ENCODE measurements at places on chromosomes 7 and 10. TPM values are rescaled to one million over a fixed set of nuclear protein-coding genes. Genes with fewer than 3 reads are reported as not detected.

NKX1-2 gene
- total RNA-seq: not detected

SLC26A3 gene
- total RNA-seq: not detected

R3HCC1L gene
- total RNA-seq: 16.8 TPM

NEUROG3 gene
- total RNA-seq: not detected

ZWINT gene
- total RNA-seq: 28.8 TPM

COL26A1 gene
- not detected for total RNA-seq

CEP41 gene
- 11.4 TPM for total RNA-seq

CAV2 gene
- 247 TPM for total RNA-seq

PILRA gene
- total RNA-seq: not detected

ARID5B gene
- total RNA-seq: 16.1 TPM

PDE1C gene
- 1.2 TPM for total RNA-seq

NAT16 gene
- total RNA-seq: not detected

UNCX gene
- total RNA-seq: not detected

CYP2C9 gene
- total RNA-seq: not detected

SPDYE8 gene
- not detected for total RNA-seq

NPSR1 gene
- not detected for total RNA-seq

MOSPD3 gene
- total RNA-seq: 4.9 TPM

NUTM2E gene
- total RNA-seq: not detected

All from dermis blood vessel endothelial cell (primary cell).